ENCODE measurements at places on chromosomes 11 and 22. TPM values are rescaled to one million over a fixed set of nuclear protein-coding genes. Genes with fewer than 3 reads are reported as not detected.

- H3K4me1 ChIP-seq: peaks cover 19% of the 10 kb centered on the region
- H3K27ac ChIP-seq: peak overlapping the region; percentile 91
- H3K36me3 ChIP-seq: peaks cover 6% of the 10 kb centered on the region
- H3K4me3 ChIP-seq: peak overlapping the region; percentile 86
These were observed 573 bp downstream of the PPFIA1 start for GRCh38 chr11:70270877-70271648.

DNA sequence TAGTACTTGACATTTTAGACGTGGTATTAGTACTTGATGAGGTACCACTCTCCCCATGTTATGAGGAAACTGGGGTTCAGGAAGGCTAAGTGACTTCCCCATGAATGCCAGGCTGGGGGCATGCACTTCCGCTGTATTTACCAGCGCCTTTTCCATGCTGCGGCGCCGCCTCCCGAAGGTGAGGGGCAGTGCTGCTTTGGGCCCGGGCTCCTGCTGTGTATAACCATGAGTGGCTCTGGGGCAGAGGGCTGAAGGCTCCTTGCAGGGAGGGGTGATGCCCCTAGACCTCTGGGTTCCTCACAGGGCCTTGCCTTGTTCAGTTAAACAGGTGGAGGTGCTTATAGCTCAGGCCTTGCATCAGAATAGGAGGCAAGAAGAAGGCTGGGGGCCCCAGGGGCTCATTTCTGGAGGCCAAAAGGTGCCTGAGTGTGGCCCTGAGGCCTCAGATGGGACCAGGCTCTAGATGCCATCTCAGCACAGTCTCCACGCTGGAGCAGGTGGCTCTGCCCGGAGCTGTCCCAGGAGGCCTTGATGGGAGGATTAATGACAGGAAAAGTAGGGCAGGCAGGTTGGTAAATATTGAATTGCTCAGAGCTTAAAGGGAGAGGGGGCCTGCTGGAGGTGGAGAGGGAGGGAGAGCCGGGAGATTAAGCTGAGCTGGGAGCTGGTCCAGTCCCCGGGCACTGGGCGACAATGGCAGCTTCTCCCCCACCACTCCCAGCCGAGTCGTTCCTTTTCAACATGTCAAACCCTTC lies 129.6 kb downstream of the CEP164 start:
- DNase-seq: no peak
- no peak overlapping the region for H3K4me3 ChIP-seq
- no peaks in the 10 kb centered on the region for H3K36me3 ChIP-seq

- peaks cover 99% of the 10 kb centered on the region for H3K36me3 ChIP-seq
- no peak overlapping the region for H3K27ac ChIP-seq
- no peak for DNase-seq
- H3K4me3 ChIP-seq: no peak overlapping the region
These were observed 13.7 kb downstream of the TRMU start for GRCh38 chr22:46349238-46349637.

The TIMP3 gene
- total RNA-seq: 114 TPM

The TMEM121B gene
- total RNA-seq: 0.28 TPM

All from psoas muscle (tissue), 8 donors.